ENCODE measurements at places on chromosomes 5 and 9.

GRCh38 chr9:21933865-21934264 lies 60.3 kb downstream of the CDKN2A start:
- no peak for DNase-seq

DNA sequence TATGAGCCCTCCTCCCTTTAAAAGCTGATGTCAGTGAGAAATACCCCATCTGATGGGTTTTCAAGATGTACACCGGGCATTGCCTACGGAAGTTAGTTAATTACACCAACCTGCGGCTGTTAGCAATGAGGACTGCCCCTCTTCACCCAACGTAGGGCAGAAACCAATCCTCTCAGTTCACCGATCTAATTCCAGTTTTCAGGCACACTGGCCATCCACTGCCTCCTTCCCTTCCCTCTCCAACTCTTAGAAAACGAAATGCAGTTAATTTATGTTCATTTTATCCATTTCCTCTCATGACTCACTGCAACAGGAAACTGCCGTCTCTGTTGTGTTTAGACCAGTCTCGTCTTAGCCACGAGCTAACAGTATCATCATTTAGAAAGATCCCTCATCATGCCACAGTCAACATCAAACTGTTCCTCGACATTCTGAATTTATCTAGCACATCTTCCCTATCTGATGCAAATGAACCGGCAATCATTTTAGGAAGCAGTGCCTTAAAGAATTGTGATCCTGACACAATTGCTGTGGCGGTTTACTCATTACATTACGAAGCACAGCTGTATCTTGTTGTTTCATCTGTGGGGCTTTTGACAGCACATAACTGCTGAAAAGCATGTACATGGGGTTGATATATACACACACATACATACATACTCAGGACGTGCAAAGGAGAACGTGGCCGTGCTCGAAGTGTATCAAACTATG lies 168.6 kb downstream of the EFNA5 start:
- DNase-seq, result no peak

DNA sequence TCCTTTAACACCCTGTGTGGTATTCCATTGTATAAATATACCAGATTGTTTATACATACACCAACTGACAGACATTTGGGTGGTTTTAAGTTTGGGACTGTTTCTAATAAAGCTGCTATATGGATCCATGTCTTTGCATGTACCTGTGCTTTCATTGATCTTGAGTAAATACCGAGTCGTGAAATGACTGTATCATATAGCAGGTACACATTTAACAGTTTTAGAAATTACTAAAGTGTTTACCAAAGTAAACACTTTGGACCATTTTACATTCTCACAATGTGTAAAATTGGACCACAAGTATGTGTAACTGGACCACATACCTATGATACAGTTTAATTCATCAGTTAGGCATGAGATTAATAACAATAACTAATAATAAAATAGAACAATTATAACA lies 175.2 kb downstream of the FBXL17 start:
- DNase-seq, result no peak

DNA sequence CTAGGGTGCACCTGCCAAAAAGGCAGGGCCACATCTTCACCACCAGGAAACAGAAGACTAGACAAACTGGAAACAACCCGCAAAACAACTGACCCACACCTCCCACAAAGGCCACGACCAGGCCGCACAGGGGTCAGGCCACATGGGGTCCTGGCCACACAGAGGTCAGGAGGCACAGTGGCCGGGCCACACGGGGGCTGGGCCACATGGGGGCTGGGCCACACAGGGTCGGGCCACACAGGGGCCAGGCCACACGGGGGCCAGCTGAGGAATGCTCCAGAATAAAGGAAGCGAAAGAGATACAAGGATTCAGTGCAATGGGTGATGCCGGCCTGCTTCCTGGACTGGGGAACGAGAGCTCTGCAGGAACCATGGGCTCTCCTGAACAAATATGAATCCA lies 91.6 kb downstream of the OLFM1 start:
- no peak for DNase-seq

DNA sequence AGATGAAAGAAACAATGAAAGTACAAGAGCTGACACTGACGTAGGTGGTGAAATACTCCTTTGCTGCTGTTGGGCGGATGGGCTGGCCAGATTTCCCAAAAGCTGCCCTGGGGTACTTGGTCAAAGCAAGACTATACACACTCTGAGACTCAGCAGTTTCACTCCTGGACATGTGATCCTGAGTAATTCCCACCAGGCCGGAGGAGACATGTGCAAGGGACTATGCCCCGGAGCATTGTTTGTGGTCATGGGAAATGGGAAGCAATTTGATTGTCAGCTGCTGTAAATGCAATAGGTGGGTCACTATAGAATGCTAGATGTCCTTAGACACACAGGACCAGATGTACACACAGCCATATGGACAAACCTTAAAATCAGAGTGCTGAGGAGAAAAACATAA lies 116.1 kb downstream of the DCP2 start:
- DNase-seq, result no peak

DNA sequence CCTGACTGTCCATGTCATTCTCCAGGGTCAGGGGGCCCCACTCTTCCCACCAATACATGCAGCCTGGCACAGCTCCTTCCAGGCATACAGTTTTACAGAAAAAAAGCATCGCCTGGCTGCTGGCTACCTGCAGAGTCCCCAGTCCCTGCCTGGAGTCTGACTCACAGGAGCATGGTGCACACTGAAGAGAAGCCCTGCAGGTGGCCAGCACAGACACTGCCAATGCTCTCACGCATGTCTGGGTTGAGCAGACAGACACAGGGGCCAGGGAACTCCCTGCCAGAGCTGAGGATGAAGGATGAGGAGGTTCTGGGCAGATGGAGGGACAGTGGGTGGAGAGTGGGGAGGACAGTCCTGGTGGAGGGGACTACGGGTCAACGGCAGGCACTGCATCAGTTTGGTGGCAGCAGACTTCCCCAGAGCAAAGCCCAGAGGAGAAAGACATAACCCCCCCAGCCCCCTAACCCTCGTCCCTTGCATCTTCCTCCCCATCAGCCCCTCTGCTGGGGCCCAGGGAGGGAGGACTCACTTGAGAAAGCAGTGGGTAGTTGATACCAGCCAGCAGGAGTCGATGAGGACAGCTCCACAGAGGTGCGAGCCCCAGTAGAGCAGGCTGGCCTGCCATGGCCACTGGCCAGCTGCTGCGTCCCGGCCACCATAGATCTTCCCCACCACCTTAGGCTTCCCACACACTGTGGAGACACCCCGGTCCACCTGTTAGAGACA lies 72.9 kb upstream of the SPTLC1 start:
- no peak for DNase-seq

GRCh38 chr5:129909225-129909624 lies 5.0 kb downstream of the CHSY3 start:
- no peak for DNase-seq

- no peak for DNase-seq
These were observed 2.6 kb downstream of the HNRNPH1 start for GRCh38 chr5:179620703-179621350.

Measured in CD4-positive, alpha-beta T cell treated with Interleukin-1 beta for 1 hour (primary cell).